GM19239 (cell line): ENCODE measurements at places on chromosomes 6 and 20.

DNA sequence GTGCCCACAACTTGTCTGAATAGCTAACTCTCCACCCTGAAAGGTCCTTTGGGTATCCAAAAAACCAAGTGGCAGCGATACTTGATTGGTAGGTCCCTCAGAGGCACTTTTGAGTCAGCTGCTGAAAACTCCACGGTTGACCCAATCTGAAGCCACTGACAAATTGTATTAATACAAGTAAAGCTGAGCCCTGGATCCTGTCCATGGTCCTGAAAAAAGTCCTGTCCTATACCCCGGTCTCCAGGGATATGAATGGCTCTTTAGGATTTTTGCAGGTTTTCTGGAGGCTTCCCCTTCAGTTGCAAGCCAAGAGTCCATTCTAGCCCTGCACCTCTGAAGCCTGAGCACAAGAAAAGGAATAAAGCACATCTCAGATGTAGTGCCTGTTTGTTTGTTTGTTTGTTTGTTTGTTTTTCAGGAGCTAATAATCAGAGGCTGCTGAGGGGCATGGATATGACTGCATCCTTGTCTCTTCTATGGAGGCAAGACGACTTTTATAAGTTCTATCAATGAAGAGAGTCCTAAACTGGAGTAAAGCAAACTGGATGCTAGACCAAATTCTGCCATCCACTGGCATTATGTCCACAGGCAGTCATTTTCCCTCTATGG is 1.7 kb upstream of the SLC12A5 start:
- DNase-seq: no peak

GRCh38 chr6:168838037-168838399 is 397.0 kb downstream of the SMOC2 start:
- DNase-seq: no peak

DNA sequence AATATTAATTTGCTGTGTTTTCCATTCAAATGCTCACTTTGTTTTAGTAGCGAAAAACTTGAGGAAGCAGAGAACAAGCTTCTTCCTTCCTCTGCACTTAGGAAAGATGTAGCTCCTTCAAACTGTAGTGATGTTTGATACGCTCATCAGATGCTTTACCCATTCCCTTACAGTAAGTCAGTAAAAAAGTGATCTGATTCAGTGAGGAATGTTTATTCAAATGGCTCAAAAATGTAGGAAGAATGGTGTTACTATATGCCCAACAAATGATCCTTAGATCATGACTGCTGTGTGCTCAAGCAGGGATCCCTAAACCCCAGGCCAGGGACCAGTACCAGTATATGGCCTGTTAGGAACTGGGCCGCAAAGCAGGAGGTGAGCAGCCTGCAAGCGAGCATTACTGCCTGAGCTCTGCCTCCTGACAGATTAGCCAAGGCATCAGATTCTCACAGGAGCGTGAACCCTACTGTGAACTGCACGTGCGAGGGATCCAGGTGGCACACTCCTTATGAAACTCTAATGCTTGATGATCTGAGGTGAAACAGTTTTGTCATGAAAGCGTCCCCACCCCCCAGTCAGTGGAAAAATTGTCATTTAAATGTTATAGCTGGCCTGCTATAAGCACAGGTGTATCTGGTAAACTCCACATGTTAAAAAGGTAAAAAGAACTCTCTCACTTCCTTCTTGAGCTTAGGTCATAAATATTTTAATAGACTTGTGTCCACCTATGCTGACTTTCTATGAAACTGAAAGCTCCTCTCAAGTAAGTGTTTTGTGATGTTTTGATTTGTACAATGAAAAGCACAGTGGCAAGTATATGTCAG is 187.2 kb downstream of the FOXC1 start:
- DNase-seq: peak; percentile 15

DNA sequence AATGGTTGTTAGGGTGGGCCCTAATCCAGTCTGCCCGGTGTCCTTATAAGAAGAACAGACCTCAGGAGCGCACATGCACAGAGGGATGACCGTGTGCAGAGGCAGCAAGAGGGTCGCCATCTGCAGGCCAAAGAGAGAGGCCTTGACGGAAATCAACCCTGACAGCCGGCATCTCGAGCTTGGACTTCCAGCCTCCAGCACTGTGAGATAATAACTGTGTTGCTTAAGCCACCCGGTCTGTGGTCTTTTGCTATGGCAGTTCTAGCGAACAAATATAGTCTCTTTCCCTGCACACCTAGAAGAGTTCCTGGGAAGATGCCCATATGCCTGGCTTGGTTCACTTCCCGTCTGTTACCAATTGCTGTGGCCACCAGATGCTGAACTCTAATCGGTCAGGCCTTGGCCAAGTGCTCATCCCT is 35.3 kb upstream of the PTGIS start:
- DNase-seq: no peak

GRCh38 chr20:43849496-43850186 is 65.0 kb upstream of the TOX2 start:
- no peak for DNase-seq

DNA sequence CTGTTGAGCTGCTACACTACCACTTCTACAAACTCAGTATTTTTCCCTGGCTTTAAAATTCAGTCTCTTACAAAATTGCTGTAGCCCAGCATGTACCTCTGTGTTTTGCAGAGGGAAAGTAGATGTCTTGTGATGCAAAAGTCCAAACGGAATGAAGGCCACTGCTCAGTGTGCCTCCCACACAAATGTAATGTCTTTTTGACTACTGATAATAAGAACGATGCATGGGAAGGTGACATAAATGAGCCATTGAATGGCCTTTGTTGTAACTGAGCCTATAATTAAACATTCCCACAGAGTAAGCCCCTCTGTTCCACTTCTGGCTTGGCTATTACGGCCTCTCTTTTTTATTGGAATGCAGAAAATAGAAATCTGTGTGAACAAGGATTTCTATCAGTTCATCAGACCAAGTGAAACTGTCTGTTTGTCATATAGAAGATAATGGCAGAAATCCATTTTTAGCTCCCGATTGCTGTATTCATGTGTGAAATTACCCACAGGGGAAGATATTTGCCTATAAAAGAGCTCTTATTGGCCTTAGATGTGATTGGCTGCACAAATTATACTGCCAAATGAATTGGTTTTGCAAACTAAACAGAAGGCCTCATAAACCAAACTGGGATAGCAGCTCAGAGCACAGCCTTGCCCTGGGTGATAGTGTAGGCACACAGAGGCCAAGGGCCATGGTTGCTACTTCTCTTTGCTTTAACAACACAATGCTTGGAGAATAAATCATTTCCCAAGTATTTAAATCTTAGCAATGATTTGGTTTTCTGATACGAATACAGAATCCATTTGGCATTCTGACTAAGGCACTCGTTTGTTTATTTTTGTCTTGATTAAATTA is 241.5 kb upstream of the PLN start:
- DNase-seq: no peak

DNA sequence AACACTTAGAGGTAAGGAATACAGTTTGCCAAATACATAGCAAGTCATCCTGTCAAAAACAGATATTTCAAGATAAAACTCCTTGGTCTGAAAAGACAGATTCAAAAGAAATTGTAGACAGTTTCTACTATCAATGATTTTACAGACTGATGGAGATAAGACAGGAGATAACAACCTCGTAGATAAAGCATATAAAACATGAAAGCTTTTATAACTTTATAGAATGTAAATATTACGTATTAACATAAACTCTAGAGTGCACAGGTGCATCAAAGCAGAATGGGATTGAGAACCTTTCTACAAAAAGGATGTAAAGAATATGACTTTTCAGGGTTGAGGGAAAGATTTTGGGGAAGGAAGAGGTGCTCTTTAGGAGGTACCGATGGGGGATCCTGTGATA is 158.0 kb upstream of the CENPW start:
- no peak for DNase-seq

- no peak for DNase-seq
These were observed 8.0 kb upstream of the IDH3B start for GRCh38 chr20:2671977-2672376.

- peak; percentile 37 for DNase-seq
These were observed 52.2 kb downstream of the MARCKS start for GRCh38 chr6:113909224-113909856.

DNA sequence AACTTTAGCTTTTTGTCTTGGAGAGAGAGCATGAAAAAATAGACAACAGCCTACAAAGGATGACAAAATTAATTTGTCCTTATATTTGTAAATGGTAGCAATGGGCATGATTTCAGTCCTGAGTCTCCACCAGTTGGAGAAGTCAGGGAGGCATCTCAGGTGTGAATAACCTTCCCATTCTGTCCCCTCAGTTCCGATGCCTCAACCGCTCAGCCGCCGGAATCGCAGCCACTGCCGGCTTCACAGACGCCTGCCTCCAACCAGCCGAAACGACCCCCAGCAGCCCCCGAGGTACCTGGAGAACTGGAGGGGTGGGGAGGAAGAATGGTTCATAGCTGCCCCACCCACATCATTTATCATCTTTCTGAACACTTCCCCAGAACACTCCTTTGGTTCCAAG is 3.6 kb downstream of the PRRC2A start:
- DNase-seq: no peak

DNA sequence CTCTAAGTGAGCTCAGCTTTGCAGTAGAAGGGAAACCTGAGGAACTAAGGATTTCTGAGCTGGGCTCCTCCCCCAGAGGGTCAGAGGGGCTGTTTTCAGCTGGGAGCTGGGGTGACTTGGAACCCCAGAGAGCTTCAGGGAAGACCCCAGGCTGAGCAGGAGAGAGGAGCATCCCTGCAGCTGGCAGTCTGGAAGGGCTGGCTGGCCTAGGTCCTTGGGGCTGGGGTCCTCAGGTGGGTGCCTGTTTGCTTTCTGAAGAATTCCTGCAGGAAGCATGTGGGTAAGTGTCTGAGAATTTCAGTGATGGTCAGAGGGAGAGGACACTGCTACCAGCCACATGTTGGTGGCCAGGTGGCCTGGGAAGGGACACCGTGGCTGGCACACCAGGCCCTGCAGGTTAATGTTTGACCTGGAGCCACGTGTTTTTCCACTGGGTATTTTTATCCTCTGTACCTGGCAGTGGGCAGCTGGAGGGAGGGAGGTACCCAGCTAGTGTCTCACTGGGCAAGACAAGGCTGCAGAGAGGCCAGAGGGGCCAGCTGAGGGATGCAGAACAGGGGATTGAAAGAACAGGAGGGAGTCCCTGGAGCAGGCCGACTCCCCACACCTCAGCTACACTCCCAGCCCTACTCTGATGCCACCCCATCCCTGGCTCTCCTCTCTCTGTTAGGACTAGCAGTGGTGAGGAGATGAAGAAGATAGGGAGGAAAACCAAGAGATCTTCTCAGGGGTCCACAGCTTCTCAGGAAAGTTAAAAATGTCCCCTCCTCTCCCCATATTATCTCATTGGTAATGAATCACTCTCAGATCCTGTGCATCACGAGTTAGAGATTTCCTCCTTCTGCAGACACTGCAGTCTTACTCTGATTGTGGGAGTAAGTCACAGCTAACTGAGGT is 143.6 kb downstream of the VEGFA start:
- DNase-seq: no peak

GRCh38 chr6:67768972-67769371 is 866.1 kb upstream of the ADGRB3 start:
- DNase-seq: no peak

DNA sequence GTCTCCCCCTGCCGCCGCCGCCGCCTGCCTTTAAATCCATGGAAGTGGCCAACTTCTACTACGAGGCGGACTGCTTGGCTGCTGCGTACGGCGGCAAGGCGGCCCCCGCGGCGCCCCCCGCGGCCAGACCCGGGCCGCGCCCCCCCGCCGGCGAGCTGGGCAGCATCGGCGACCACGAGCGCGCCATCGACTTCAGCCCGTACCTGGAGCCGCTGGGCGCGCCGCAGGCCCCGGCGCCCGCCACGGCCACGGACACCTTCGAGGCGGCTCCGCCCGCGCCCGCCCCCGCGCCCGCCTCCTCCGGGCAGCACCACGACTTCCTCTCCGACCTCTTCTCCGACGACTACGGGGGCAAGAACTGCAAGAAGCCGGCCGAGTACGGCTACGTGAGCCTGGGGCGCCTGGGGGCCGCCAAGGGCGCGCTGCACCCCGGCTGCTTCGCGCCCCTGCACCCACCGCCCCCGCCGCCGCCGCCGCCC is 474 bp downstream of the CEBPB start:
- peak; percentile 46 for DNase-seq

- DNase-seq: peak; percentile 87
These were observed 756 bp upstream of the RBCK1 start for GRCh38 chr20:407133-407952.

DNA sequence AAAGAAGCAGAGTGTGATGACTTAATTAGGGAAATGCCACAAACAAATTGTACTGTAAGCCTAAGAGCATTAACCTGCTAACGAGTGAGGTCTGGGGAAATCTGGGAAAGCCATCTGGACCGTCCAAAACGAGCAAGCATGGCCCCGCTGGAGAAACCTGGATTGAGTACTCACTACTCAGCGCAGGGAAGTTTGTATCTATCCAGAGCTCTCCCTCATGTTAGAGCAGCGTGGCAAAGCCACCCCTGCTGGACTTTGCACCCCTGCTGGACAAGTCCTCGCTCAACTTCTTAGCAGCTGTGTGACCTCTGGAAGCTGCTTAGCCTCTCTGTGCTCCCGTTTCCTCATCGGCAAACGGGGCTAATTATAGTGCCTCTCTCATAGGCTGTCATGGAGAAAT is 37.3 kb downstream of the PSMG4 start:
- DNase-seq: no peak

GRCh38 chr20:11726026-11726425 is 191.7 kb upstream of the BTBD3 start:
- DNase-seq: no peak

DNA sequence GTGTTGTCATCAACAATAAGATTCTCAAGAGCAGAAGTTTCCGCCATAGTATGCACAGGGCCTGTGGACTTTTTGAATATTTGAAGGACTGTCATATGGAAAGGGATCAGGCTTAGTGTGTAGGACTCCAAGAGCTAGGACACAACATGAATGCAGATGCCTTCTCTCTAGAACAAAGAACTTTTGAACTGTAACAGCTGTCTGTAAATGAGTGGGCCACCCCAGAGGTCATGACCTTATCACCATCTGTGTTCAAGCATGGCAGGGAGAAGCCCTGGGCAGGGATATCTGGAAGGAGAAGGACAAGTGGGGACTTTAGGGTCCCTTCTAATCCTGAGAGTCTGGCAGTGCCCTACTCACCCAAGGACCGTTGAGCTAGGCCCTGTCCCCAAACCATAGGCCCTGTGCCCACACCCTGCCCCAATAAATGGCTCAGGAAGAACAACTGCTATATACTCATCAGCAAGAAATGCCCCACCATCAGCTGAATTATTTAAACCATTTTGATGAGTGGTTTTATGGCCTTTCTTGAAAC is 70.6 kb downstream of the MTHFD1L start:
- no peak for DNase-seq

GRCh38 chr20:39691151-39691862 is 729.2 kb downstream of the DHX35 start:
- no peak for DNase-seq

DNA sequence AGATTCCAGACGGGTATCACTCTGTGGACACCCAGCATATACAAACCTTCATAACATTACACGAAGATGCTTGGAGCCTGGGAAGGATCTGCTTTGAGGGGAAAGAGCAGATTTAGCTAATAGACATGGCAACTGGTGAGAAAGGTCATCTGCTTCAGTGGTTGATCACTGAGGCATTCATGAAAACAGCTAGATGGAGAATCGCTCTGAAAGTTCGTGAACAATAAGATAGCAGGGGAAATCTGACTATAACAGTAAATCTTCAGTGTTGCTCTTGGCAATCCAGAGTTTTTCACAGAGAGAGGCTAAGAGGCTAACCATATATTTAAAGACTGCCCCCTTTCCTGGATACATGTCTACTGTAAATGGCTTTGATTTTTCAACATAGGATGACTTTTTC is 245.3 kb downstream of the FARS2 start:
- no peak for DNase-seq
